ENCODE measurements at places on chromosomes 1 and 21. TPM values are rescaled to one million over a fixed set of nuclear protein-coding genes. Genes with fewer than 3 reads are reported as not detected.
A peak's percentile ranks its signal among the peaks of the same experiment; 100 is the strongest.

DNA sequence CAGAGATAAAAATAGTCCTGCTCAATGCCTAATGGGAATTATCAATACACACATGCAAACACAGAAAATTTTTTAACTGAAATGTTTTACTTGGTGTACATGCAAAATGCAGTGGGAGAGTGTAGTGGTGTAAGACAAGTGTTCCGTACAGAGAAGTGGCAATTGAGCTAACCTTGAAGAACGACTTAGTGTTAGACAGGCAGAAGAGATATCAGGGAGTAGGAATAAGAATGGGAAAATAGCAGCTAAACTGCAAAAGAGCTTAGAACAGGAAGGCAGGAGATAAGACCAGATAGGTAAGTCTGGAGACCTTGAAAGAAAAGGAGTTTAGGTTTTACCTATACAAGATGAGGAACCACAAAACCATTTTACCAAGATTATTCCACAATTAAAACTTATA, 9.0 kb downstream of the USP24 start:
- no peak for DNase-seq

The RNF186 gene
- not detected for total RNA-seq

- DNase-seq, result peak; percentile 17
Measured at GRCh38 chr21:21003701-21004100, 5.5 kb downstream of the NCAM2 start.

The LINGO4 gene
- total RNA-seq, result not detected

The LAMB3 gene
- total RNA-seq, result 9.7 TPM

GRCh38 chr1:3992103-3992556, 92.1 kb upstream of the C1orf174 start:
- no peak for DNase-seq

- DNase-seq, result no peak
Measured at GRCh38 chr1:104056786-104057185, 307.1 kb downstream of the AMY1C start.

DNA sequence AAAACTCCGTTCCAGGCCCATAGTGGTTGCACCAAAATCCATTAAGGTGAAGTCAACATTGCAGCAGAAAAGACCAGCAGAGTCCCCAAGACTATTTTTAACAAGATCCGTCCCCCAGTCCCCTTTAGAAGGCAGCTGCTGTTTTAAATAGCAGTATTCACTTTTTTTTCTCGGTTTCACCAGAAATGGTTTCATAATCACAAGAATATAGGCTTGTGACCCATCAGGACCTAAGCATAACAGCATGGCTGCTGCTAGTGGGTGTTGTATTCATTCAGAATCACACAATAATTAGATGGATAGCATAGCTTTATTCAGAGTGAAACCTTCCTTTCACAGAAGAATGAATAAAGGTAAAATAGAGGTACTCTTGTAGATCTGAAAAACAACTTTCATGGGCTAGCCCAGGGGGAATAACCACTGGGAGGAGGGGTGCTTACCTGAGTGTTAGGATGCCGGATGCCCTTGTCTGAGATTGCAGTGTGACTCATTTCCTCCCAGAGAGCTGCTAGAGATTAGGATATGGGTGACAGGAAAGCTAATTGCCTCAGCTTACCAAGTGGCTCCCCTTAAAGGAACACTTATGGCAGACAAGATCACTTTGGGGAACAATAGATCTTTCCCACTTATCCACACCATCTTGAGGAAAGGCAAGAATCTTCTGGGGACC, 35.0 kb downstream of the ACKR1 start:
- peak; percentile 21 for DNase-seq

DNA sequence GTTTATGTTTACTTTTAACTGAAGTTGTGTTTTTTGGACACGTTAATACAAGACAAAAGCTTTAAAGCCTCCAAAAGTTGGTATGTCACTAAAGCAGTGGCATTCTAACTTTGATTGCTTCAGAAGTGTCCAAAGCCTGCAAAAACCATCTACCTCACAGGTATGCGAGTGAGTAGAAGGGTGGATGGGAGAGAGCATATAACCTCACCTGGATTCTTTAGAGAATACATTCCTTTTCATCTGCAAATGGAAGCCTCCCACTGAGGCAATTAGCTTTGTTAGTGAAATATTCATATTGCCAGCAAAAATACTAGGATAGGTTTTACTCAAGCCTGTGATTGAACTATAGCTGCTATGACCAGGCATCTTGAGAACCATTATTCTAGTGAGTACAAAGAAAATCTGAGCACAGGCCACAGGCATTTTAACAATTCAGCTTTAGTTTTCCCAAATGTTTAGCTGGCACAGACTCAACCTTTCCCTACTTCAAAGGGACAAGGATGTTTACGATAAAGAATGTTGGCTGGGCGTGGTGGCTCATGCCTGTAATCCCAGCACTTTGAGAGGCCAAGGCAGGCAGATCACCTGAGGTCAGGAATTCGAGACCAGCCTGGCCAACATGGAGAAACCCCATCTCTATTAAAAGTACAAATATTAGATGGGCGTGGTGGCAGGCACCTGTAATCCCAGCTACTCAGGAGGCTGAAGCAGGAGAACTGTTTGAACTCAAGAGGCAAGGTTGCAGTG, 39.7 kb downstream of the MAP3K21 start:
- no peak for DNase-seq

The LAMC1 gene
- total RNA-seq, result 966 TPM

DNA sequence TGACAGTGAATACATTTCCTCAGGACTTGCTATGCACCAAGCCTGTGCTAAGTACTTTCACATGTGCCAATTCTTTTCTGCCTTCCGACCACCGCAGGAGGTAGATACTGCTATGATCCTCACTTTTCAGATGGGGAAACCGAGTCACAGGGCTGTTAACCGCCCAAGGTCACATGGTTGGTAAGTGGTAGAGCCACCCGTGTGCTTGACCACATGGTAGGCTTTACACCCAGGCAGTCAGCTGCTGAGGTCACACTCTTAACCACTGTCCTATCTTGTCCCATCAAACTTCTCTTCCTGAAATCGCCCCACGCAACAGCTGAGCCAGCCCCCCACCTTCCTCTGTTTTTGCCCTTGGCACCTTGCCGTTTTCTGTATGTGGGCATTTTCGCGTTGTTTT, 31.0 kb upstream of the SDHB start:
- DNase-seq, result peak; percentile 36

The RORC gene
- total RNA-seq, result not detected

DNA sequence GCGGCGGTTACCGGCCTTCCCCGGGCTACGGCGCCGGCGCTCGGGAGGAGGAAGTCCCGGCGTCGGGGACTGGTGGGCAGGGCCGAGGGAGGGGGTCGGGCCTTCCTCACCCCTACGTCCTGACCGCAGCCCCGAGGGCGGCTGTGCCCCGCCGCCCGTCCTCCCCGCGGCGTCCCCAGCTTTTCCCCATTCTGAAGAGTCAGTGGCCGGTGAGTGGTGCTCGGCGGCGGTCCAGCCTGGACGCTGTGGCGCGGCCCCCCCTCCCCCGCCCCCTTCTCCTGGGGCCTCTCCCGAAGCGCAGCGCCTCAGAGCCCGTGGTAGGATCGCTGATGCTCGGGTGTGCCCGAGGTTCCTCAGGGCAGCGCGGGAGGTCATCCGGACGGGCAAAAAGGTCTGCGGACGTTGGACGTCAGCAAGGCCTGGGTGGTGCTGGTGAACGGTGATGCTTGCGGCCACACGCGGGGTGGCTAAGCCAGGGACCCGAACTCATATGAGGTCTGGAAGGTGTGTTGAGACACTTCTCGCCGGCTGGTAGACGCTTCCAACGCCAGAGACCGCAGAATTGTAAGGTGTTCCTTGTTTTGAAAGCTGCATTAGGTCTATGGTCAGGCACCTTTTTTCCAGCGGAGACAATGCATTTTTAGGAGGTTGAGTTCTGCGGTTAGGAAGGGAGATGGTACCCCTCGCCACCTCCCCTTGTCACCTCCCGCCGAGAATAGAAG, 725 bp downstream of the SLC25A33 start:
- DNase-seq, result peak; percentile 97

DNA sequence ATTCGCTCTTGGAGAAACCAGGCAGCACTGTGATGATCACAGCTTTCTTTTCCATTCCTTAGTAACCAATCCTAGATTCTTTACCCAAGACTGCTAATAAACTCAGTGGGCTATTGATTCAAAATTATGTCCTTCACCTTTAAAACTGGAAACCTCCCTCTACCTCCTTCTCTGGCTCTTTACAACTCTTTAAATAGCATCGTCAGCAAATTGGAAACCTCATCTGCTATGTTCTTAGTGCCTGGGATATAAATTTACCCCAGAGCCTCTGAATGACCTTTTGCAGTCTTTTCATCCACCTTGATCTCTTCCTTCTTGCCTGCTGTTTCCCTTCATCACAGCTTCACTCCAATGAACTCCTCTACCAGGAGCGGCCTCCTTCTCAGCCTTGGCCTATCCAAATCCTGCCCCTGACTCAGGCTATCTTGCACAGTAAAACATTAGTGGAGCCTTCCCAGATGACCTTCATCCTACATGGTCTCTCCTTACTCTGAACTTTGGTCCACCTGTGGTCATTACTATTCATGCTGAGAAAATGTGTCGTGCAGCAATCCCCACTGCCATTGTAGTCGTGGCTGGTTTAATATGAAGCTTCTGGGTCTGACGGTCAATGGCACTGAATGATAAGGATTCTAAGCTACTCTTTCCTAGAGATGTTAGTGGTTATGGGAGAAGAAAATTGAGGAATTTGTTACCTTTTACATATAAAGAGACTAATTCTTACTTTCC, 644.1 kb downstream of the SMYD3 start:
- DNase-seq, result no peak

GRCh38 chr1:234458352-234459017, 20.5 kb downstream of the TARBP1 start:
- DNase-seq, result no peak

- peak; percentile 53 for DNase-seq
Measured at GRCh38 chr1:21562896-21563295, 53.7 kb downstream of the ALPL start.

DNA sequence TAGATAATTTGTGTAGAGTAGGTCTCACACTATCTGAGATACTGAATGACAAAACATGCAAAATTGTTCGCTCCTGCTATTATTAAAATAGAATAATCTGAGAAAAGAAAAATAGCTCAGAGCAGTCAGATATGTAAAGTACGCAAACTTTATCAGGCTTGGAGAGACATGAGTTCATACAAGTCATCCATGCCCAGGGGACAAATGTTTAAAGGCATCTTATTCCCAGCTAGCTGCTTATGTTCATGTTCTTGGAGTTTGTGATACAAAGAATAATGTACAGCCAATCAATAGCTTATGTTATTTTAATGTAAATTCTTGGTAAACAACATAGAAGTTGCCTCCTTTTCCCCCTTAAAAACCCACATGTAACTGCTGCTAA, 69.4 kb upstream of the USP25 start:
- no peak for DNase-seq

DNA sequence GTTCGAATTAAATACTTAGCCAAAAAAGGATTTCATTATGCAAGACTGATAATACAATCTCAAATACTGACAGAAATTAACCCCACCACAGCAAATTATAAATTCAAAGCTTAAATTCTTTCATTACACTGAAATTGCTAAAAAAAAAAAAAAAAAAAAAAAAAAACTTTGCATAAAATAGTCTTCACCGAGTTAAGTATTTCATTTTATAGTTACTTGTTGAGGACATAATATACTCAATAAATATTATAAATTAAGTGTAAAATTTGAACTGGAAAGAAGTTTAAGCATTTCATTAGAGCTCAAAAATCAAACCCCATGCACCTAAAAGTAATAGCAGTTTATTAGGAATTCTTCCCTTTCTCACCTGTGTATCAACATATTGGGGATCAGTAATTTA, 1.9 kb upstream of the PSMG1 start:
- no peak for DNase-seq

DNA sequence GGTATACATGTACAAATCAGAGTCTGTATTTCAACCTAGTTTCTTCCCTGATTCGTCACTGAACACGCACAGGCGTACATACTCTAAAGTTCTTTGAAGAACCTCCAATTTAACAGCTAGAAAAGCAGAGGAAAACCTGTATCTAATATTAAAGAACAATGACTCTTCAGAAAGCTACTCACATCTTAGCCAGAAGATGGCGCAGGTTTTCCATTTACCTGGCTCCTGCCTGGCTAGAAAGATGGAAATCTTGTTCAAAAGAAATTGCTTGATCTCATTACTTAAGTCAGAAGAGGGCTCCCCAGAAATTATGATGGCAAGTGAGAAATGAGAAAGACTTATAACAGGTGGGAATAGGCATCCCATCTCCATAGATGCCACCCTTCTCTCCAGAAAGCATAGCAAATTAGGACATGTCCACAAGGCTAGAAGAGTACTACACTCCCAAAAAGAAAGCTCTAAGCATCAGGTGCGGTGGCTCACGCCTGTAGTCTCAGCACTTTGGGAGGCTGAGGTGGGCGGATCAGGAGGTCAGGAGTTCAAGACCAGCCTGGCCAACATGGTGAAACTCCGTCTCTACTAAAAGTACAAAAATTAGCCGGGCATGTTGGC, 19.0 kb upstream of the L1TD1 start:
- DNase-seq, result no peak

DNA sequence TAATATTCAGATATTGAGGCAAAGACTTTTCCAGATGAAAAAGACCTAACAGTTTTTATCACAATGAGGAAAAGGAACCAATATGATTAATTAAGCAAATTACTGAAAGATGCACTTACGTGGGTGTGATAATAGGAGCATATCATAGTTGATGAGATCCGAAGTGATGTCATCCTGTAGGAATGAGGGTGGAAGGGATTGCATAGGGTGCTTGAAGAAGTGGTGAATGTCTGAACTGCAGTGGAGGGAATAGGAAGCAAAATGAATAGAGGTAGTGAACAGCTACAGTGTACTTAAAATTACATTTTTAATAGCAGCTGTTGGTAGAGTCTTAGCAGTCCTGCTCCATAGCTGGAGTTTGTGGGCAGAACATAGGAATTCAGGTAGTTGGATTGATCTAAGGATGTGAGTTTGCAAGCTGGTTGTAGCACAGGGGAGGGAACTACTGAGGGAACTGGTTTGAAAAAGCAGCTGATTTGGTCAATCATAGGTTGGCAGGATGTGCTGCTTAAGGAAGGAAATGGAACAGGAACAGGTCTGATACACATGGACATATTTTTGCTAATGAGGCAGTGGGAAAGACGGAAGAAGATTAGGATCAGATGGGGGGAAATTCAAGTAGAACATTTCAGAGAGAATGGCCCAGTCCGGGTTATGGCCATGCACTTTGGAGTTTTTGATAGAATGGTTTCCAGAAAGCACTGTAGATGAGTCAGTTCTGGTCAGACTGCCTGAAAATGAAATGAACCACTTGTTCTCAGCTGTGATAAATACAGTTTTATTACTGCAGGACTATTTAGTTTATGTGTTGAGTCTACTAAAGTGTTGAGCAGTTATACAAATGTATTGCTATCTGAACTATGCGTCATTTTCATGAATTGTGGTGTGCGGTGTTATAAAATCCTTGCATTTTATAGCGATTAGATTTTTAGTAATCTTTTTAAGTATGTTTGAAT, 155.8 kb downstream of the RYR2 start:
- no peak for DNase-seq

DNA sequence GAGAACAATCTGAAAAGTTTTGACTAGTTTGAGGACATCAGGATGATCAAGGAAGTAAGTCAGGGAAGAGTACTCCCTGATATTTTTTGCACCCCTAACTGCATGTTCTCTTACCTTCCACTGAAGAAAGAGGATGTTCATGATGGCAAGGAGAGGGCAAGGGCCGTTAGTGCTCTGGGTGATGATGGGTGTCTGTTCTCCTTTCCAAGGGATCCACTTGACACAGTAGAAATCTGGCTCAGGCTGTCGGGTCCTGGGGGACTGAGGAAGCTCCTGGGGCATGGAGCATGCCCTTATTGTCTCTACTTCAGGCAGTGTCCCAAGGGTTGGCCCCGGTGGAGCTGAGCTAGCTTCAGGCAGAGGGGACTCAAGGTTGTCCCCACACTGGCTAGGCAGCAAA, 4.7 kb downstream of the MINDY1 start:
- no peak for DNase-seq

The NOTCH2 gene
- total RNA-seq, result 305 TPM

GRCh38 chr21:41164981-41165655, 2.8 kb upstream of the BACE2 start:
- peak; percentile 84 for DNase-seq

The HLCS gene
- total RNA-seq, result 59.7 TPM
